Myometrial cell (primary cell): ENCODE measurements at places on chromosomes 4 and X. TPM values are rescaled to one million over a fixed set of nuclear protein-coding genes. Genes with fewer than 3 reads are reported as not detected.

Gene PAGE2B
- not detected in 2 replicates for total RNA-seq

Gene CFI
- 20.2 and 21.9 TPM in 2 replicates for total RNA-seq

Gene HSFX2
- not detected in 2 replicates for total RNA-seq

Gene NPY1R
- 3.0 TPM in 1 of 2 replicates, not detected in the other for total RNA-seq

Gene PCDH19
- total RNA-seq, result under 0.01 TPM in 1 of 2 replicates, not detected in the other

Gene CDKL5
- 1.6 and 1.7 TPM in 2 replicates for total RNA-seq

Gene VCX2
- total RNA-seq, result not detected in 2 replicates

Gene MAGEA9
- not detected in 2 replicates for total RNA-seq
